Vein endothelial cell (primary cell): ENCODE measurements at places on chromosomes 11 and 22. TPM values are rescaled to one million over a fixed set of nuclear protein-coding genes. Genes with fewer than 3 reads are reported as not detected.

BIK gene
- 0.76 and 1.6 TPM in 2 replicates for total RNA-seq

FOLR1 gene
- not detected in 2 replicates for total RNA-seq

YWHAH gene
- total RNA-seq, result 136 and 173 TPM in 2 replicates

LRP4 gene
- total RNA-seq, result 1.4 and 2.0 TPM in 2 replicates

B3GAT3 gene
- 19.9 and 23.5 TPM in 2 replicates for total RNA-seq

GAL3ST3 gene
- 0.65 TPM in 1 of 2 replicates, not detected in the other for total RNA-seq

ZNF202 gene
- total RNA-seq, result 7.5 and 9.6 TPM in 2 replicates

HBE1 gene
- total RNA-seq, result not detected in 2 replicates

GAL gene
- 1.5 and 2.9 TPM in 2 replicates for total RNA-seq

WBP2NL gene
- 0.98 TPM in 1 of 2 replicates, not detected in the other for total RNA-seq
